ENCODE measurements at places on chromosomes 4 and X.

DNA sequence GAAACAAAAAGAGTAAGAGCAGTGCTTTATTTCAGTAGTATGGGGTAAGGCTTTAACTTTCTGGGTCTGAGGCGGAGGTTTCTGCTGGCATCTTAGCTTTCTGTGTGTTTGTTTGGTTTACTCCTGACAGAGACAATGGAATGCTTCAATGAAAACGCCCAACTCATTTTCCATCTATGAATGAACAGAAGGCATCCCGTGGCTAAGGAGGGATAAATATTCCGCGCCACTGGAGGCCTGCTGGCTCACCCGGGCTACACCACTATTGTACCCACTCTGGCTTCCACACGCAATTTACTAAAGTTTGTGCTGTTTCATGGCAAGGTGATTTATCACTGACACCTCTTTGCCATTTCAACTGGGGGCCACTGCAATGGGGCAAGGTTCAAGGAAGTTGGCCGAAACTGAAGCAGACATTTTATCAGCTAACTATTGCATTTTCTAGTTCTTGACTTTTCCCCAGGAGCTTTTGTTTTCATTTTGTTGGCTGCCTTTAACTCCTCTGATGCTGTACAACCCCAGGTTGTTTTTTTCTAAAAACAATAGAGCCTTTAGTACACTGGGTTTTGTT, 32.8 kb upstream of the PPARGC1A start:
- DNase-seq, result no peak

DNA sequence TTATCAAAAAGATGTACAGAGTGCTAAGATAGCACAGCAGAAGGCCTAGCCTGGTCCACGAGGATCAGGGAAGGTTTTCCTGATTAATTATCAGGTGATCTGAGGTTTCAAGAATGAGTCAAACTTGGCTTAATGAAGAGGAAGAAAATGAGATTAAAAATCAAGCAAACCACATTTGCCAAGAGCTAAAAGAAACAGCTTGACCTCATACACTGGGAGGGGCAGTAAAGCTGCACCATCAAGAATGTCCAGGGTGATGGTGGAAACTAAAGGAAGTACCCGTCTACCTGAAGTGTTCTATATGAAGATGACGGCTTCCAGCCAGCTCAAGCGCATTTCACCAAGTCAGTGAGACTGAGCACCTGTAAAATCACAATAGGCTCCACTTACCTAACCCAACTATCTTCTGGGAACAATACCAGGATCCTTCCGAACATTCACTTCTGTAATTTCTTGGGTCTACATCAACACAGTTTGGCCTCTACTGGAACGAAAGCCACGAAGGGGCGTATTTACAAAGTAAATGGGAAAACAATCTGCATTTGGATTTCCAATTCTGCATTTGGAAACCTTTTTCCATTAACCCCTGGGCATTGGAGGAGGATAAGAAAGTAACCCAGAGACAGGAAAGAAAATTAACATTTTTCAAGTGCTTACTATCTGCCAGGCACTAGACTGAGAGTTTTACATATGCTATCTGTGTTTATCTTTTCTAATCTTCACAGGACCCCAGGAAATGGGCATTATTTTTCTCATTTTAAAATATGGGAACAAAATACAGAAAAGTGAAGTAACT, 114.0 kb upstream of the DCLK2 start:
- DNase-seq, result no peak

- peak; percentile 75 for DNase-seq
These were observed 222.1 kb downstream of the CBR4 start for GRCh38 chr4:168787801-168788595.

GRCh38 chr4:136357556-136357955, 1174.7 kb downstream of the PCDH18 start:
- DNase-seq, result no peak
